ENCODE measurements at places on chromosomes 12 and 14.

GRCh38 chr12:104371043-104371870 is 67.7 kb downstream of the EID3 start:
- DNase-seq, result no peak

- DNase-seq, result no peak
These were observed 329.0 kb downstream of the TMEM121 start for GRCh38 chr14:105855246-105855892.

DNA sequence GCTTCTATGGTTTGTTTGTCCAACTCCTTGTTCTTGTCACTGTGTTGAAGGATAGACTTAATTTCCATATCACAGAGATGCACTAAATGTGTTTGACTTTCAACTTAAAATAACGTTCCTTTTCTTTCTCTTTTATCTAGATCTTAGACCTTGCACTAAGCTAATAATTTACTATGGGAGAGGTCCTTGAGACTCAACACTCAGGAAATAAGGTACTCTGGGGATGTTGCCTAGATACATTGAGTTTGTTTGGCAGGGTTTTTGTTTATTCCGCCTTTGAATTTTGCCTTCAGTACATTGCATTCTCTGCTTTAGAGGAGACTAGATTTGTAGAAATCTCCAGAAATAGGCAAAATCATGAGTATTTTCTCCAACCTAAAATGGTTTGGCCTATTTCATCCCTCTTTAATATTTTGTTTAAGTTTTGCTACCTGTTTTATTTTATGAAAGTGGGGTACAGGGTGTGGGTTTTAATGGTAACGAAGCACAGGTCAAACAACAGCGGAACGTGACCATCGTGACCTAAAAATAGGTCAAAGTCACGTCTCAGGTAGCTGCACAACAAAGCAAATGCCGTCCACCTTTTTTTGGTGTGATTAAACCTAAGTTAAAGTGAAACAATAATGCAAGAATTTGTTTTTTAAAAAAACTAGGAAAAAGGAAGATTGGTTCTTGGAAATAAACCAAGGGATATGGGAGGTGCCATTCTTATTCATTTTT is 115.3 kb upstream of the CPSF6 start:
- DNase-seq, result no peak

DNA sequence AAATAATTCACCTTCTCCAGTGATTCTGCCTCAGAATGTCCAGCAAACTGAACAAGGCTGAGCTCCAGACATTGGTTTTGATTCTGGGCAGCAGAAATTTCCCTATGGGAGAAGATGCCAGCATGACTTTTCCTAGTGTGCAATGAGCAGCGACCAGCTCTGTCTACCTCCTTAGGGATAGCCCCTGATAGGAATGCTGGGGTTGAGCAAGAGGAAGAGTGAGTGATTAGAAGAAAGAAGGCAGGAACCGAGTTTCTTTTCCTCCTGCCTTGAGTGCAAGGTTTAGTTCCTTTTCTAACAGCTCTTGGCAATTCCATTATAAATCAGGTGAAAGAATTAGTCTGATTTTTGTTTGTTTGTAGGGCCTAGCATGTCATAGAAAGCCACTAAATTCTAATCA is 379.0 kb downstream of the DAD1 start:
- no peak for DNase-seq

- DNase-seq, result no peak
These were observed 387.5 kb downstream of the EGLN3 start for GRCh38 chr14:33563191-33563900.

DNA sequence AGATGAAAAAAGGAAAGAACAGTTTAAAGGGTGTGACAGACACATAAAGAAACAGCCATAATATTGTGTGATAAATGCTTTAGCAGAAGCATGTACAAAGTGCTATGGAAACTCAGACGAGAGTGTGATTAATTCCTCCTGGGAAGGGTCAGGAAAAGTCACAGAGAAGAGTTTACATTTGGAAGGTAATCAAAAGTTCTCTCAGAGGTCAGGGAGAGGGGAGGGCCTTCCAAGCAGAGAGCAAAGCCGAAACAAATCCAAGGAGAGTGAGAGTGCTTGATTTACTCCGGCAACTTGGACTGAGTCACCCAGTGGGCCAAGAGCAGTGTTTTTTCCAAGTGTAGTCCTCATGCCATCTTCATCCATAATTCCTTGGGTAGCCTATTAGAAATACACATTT is 108.3 kb downstream of the IGF1 start:
- DNase-seq, result no peak

GRCh38 chr14:63078569-63078968 is 33.3 kb upstream of the KCNH5 start:
- DNase-seq, result no peak

DNA sequence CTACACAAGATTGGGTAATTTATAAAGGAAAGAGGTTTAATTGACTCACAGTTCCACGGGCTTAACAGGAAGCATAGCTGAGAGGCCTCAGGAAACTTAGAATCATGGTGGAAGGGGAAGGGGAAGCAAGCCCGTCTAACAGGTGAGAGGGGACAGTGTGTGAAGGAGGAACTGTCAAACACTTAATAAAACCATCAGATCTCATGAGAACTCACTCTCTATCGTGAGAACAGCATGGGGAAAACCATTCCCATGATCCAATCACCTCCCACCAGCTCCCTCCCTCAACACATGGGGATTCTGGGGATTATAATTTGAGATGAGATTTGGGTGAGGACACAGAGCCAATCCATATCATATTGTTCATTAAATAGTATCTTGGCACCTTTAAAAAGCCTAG is 56.1 kb downstream of the EPS8 start:
- no peak for DNase-seq

DNA sequence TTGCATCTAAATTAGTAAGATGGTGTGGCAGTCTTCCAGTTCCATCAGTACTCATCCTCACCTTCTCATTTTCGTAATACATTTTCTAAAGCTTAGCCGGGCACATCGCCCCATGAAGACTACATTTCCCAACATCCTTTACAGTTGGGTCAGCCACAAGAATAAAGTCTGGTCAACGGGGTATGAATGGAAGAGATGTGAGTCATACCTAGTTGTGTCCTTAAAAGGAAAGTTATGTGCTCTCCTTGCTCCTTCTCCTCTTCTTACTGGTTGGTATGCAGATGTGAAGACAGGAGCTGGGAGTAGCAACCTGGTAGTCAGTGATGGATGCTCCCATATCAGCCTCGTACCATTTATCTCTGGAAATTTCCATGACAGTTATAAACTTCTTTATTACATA is 35.9 kb upstream of the EGLN3 start:
- DNase-seq, result no peak

- no peak for DNase-seq
These were observed 237.2 kb downstream of the SLC15A4 start for GRCh38 chr12:128586451-128587029.

- DNase-seq, result no peak
These were observed 66.0 kb downstream of the CDC42BPB start for GRCh38 chr14:102991376-102991775.

DNA sequence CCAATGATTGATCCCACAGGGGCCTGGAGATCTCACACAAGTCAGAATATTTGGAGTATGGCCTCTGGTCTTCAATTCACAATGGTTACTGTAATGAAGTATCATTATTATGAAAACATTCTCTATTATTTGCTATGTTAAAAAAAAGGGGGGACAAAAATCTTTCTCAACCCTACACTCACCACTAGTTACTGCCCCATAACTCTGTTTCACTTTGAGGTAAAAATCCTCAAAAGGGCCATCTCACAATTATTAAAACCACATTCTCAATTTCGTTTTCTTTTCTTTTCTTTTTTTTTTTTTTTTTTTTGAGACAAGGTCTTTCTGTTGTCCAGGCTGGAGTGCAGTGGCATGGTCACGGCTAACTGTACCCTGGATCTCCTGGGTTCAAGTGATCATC is 59.6 kb upstream of the KCNC2 start:
- DNase-seq, result no peak

DNA sequence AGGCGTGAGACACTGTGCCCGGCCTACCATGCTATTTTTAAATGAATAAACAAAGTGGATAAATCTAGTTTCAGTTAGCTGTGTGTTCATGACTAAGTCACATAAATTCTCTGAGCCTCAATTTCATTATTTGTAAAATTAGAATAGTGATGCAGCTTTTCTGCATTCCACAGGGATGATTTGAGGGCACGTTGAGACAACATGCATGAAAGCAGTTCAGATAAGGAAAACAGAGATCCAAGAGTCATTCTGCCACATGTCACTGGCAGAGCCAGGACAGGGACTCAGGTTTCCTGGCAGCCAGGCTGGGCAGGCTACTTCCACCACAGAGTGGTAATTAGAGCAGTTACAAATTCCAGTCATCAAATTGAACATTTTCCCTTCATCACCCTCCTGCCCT is 2.9 kb upstream of the PPP4R4 start:
- DNase-seq, result no peak

DNA sequence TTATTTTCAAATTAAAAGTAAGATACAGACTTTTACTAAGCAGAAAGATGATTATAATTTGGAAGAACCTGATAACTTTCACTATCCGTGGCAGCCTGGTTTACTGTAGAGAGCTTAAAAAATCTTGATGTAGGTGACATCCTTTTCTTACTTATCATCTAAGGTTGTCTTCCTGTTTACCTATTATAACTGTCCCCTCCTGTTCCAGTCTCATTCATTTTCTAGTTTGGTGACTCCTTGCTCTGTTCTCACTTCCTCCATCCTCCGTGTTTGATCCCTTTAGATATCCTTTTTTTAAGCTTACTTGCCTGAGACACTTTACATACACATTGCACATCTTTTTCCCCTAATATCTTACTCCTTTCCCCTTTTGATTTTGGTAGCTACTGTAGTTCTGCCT is 27.5 kb downstream of the CCDC91 start:
- no peak for DNase-seq

DNA sequence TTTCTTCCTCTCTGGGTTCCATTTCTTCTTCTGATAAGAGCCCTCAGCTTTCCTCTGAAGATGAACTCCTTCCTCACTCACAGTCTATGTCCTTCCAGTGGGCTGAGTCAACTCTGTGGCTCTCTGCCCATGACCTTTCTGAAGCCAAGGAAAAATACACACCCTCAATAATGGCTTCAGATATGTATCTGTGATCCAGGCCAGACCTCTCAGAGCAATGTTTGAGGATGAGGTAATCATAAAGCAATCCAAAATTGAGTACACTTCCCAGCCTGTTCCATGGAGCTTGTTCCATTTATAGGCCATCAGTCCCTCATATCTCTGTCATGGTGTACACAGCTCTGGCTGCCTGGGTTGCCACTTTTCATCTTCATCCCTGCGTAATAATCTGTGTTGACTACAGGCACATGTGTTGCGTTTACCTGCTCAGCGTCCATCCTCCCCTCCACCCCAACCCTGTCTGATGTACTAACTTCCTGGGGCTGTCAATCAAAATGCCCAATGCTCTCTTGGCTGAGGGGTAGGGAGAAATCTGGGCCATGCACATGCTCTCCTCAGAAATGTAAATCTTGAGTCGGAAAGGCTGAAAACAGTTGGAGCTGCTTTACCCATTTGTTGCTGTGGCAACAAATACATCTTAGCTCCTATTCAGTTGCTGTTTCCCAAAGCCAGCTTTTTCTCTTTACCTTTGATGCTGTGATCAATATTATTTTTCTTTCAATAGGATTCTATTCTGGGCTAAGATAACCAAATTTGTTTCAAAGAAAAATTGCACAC is 377.8 kb upstream of the TMEM132C start:
- no peak for DNase-seq

DNA sequence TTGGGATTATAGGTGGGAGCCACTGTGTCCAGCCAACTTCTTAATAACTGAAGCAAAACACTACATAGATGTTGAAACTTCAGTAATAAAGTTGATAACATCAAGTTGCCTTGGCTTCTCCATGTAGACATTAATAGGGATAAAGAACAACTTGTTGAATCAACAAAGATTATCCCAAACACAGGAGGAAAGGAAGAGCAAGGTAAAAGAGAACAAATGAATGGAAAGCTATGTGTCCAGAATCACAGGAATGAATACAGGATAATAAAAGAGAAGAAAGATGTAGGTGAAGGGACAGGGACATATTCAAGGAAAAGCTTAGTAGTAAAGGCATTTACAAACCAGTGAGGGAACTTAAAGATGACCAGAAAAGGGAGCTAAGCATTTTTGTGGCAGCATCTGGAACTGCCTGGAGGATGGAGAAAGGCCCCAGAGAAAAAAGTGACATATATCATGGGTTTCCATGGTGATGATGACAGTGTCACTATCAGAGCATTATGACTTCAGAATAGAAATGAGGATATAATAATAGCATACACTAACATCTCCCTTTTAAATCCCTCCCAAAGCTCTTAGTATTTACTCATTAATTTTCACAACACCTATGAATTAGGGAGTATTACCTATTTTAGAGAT is 24.0 kb upstream of the MDM1 start:
- no peak for DNase-seq

DNA sequence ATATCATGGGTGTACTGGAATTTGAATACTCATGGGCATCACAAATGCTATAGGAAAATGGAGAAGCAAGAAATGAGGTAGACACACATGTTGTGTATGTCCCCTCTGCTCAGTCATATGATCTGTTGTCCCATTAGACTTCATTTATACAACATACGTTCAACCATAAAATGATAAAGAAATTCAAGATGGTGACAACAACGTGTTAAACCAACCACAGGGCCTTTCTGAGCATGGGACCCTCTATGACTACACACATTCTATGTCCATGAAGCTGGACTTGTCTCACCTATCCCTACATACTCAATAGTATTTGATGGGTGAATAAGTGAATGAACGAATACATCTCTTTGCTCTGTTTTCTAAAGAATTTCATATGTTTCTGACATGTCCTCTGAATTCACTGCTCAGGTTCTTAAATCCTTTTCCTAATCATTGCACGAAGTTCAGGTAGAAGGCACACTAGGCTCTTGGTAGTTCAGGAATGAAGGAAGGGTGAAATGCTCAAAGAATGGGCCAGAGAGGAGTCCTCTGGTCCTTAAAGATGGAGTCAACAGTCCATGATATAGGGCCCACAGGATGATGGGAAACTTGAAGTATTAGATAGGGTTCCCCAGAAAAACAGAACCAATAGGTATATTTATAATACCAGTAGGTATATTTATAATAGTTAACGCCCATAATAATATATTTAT is 105.7 kb upstream of the PPM1H start:
- DNase-seq, result no peak

DNA sequence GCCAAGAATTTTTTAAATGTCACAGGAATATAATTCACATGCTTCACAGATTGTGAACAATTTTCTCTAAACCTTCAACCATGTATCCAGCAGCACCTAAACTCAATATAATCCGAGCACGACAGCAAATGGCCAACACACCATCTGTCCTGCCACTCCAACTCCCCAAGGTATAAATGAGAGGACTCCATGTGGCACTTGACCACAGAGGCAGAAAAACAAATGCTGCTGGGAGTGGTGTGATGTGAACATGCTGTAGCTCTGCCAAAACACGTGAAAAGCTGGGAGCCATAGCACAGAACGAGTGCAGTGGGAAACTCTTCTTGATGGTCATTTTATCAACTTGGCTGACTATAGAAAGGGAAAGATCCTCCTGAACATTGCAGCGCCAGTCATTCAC is 70.9 kb downstream of the LLPH start:
- DNase-seq, result no peak

DNA sequence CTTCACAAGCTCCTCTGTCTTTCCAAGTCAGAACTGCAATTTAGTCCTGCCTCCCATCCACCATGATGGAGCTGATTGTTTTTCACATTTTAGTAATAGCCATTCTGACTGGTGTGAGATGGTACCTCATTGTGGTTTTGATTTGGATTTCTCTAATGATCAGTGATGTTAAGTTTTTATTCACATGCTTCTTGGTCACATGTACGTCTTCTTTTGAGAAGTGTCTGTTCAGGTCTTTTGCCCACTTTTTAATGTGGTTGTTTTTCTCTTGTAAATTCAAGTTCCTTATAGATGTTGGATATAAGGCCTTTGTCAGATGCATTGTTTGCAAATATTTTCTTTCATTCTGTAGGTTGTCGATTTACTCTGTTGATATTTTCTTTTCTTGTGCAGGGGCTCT is 4.1 kb upstream of the TAS2R14 start:
- DNase-seq, result no peak

Data from stimulated activated CD8-positive, alpha-beta memory T cell treated with anti-CD3 and anti-CD28 coated beads, Interleukin-12 subunit alpha, Interleukin-12 subunit beta, amount 100 ng/mL, for 4 hours (primary cell).